ENCODE measurements at places on chromosomes 13 and 19.

GRCh38 chr19:11382898-11383705, 1.0 kb downstream of the EPOR start:
- DNase-seq, result no peak

DNA sequence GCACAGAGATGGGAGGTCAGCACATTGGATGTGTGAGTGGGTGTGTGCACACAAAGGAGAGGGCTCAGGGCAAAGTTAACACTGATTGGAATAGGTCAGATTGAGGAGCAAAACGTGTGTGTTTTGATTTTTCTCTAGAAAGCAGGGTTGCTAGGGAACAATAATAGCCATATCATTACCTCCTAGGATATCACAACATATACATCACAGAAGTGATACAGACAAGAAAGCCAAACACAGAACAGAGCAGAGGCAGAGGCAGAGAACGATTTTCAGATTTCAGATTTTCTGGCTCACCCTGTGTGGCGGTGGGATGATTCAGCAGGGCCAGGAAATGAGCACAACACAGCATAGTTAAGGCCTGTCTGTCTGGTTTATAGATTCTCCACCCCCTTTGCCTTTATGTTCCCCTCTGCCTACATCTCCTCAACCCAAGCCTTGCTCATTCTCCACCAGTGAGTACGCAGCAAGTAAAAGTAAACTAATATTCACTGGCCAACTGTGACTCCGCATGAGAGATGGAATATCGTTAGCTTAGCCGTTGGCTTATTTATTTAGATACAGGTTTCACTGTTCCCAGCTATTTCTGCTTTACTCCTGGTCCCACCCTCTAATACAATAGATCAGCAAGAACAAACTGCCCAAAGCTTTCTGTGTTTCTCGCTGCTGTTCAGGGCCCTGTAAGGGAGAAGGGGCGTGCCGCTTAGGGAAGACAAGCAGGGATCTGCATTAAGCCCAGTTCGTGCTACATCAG, 182.7 kb upstream of the TSC22D1 start:
- DNase-seq, result no peak

DNA sequence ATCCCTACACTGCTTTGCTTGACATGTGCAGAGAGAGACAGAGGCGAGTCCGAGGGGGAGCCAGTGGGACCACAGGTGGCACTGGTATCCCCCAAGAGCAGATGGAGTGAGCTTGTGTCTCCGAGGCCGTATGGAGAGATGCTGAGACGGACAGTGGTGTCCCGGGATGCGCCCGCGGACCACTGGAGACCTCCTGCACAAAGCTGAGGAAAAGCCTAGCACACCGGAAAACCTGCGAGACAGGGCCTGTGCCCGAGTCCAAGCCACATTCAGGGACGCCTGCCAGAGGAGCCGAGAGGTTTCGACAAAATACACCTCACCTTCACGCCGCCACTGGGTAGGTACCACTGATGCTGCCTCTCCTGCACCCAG, 66.0 kb upstream of the ZNF527 start:
- DNase-seq, result no peak

GRCh38 chr13:28320884-28321574, 173.9 kb downstream of the FLT1 start:
- DNase-seq, result no peak

- DNase-seq, result no peak
These were observed 88.2 kb upstream of the TSC22D1 start for GRCh38 chr13:44664308-44664707.

DNA sequence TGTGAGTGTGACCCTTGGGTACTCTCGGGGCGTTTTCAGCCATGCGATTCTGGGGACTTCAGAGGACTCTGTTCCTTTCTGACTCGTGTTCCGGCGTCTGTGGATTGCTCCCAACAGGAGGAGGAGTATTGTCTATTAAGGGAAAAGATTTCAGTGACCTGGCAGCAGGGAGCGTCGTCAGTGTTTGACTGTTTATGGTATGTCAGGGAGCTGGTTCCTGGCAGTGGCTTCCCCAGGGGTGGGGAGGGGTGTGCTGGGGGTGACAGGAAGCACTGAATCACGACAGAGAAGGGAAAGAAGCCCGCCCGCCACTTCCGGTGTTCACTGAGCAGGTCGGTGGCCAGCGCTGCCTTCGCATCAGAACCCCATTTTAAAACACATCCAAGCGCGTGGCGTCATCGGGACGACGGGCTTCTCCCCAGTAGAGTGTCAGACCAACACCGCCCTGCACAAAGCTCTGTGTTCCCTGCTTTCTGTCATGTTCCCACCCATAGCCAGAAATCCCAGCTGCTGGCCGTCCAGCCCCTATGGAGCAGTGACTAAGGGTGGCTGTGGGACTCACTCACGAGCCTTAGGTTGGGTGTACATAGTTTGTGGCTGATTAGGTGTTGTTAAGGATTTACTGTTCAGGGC, 33.8 kb downstream of the COL4A2 start:
- no peak for DNase-seq

DNA sequence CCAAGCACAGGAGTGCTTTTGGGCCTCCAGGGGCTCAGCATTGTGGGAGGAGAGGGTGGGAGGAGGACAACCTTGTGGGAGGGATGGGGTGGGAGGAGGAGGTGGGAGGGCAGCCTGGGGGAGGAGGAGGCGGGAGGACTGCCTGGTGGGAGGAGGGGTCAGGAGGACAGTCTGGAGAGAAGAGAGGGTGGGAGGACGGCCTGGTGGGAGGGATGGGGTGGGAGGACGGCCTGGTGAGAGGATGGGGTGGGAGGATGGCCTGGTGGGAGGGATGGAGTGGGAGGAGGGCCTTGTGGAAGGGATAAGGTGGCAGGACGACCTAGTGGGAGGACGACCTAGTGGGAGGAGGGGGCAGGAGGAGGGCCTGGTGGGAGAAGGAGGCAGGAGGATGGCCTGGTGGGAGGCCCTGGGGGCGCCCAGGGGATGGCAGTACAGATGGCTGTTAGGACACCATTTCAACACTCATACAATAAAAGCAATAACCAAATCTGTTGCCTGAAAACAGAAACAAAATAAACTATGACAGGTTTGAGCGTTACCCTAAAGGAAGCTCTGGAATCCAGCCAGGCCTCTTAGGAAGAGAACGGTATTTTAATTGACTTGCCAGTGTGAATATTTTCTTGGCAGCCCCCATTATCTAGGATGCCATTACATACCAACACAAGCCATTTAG, 63.7 kb downstream of the CRYL1 start:
- DNase-seq, result no peak

GRCh38 chr19:4499318-4499717, 19.0 kb downstream of the PLIN4 start:
- DNase-seq, result no peak

DNA sequence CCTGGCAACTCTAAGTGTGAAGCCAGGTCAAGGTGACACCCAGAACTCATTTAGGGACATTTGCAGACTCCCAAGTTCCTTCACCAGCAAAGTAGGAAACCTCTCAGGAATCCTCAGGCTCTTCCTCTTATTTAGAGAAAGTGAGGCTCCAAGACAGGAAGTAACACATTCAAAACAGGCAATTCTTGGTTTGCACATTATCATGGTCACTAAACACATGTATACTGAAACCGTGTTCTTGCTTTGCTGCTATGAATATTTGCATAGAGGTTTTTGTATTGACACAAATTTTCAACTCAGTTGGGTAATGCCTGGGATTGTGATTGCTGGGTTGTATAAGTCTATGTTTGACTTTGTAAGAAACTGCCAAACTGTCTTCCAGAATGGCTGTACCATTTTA, 13.2 kb upstream of the URI1 start:
- DNase-seq, result no peak

DNA sequence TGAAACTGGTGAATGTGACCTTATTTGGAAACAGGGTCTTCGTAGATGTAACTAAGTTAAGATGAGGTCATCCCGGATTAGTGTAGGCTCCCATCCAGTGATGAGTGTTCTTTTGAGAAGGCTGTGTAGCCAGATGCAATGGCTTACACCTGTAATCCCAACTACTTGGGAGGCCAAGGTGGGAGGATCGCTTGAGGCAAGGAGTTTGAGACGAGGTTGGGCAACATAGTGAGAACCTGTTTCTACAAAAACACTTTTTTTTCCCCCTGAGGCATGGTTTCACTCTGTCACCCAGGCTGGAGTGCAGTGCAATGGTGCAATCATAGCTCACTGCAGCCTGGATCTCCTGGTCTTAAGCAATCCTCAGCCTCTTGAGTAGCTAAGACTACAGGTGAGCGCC, 36.4 kb downstream of the FBN3 start:
- no peak for DNase-seq

DNA sequence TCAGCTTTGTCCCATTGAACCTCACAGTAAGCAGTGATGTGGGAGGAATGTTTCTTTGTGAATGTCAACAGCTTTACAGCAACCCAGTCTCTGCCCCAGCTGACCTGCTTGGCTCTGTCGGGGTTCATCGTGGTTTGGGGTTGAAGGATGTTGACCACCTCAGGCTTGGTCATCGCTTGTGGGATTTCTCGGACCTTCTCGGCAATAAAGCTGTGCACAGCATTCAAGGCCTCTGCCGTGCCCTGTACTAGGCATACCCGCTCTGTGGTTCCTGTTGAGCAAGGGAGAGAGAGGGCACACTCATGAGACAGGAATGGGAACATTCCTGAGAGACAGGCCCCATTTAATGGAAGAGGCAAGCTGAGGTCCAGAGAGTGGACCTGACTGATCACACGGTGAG, 20.0 kb downstream of the NOVA2 start:
- no peak for DNase-seq

DNA sequence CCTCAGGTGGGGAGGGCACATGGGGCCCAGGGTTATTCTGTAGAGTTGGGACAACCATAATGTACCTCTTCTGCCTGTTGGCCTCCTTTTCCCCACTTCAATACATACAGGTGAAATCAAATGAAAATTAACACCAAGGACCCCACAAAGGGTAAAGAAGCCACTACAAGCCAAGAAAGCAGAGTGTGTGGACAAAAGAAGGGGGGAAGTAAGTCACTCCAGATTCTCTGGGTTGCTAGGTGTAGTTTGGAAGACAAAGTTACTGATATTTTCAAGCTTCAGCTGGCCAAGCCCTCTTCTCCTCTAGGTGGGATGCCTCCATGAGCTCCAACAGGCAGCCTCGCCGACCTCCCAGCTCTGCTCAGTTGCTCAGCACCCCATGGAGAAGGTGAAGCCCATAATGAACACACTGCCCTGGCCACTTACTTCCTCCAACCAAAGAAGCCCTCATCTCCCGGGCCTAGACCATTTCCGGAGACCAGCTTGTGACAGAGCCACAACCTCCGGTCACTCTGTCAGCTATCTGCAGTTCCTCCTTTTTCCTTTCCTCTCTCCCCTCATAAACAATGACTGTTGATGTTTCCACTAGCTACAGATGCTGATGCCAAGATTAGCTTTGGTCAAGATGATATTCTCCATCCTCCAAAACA, 66.8 kb upstream of the MED4 start:
- no peak for DNase-seq

DNA sequence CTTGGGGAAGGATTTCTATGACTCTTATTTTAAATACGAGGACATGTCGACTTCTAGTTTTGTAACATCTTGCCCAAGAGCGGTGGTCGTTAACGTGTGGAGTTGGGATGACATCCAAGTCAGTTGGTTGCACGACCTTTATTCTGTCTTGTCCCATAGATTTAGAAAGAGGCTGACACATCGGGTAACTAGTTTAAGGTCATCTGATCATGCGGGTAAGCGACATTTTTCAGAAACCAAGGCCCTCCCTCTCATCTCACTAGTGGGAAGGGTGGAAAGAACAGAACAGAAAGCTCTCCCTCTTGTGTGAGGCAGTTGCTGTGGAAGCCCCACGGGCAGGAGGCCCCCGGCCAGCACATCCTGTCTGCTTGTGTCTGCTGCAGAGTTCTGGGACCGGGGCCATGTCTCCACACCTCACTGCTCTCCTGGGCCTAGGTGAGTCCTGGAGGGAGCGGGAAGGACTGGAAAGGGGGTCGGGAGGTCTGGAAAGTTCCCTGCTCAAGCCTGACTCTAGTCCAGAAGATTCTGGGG, at the start of gene LAIR2:
Gene LAIR2, plus strand, starts transcription at position 314 of the 531 bp plus-strand sequence. Its CDS starts 88 bp downstream, at position 402.
- no peak for DNase-seq

DNA sequence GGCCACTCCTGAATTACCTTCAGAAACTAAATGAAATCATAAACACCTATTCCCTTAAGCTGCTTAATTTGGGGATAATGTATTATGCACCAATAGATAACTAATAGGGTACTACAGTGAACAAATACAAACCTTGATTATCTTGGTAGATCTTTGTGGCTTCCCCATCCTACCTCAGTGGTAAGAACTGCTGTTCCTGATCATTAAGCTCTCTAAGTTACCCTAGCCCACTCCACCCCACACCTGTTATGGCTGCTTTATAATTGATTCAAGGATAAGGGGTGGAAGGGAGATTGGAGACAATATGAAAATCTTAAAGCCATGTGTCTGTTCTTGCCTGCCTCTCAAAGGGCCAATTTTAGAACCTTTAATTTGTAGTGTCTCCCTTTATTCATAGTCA, 121.2 kb downstream of the LMO7 start:
- no peak for DNase-seq

DNA sequence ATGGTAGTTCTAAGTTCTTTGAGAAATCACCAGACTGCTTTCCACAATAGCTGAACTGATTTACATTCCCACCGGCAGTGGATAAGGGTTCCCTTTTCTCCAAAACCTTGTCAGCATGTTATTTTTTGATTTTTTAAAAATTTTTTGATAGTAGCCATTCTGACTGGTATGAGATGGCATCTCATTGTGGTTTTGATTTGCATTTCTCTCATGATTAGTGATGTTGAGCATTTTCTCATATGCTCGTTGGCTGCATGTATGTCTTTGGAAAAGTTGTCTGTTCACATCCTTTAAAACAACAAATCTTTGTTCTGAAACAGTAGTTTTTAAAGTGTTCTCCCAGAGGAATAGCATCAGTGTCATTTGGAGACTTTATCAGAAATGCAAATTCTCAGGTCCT, 77.5 kb upstream of the POMP start:
- no peak for DNase-seq

DNA sequence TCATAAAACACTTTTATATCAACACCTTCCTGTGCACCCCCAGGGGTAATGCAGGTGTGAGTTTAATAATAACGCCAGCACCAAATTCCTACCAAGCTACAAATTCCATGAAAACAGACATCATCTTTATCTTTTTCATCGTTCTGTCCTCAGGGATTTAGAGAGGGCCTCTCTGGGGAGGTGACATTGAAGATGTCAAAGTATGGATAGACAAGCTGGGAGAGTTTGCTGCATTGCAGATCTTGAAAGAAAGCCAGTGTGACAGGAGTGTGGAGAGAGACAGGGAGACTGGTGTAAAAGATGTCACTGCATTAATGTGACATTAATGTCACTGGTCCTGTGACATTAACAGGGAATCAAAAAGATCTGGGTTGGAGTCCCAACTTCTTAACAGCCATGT, 10.1 kb downstream of the CACNG6 start:
- DNase-seq, result no peak

- peak; percentile 10 for DNase-seq
These were observed at the start of gene RHPN2 for GRCh38 chr19:33064792-33065550. Gene RHPN2, minus strand, starts transcription at chr19:33064888. Its CDS starts 36 bp downstream, at chr19:33064852.

- no peak for DNase-seq
These were observed 6.5 kb upstream of the MFSD12 start for GRCh38 chr19:3563709-3564524.

DNA sequence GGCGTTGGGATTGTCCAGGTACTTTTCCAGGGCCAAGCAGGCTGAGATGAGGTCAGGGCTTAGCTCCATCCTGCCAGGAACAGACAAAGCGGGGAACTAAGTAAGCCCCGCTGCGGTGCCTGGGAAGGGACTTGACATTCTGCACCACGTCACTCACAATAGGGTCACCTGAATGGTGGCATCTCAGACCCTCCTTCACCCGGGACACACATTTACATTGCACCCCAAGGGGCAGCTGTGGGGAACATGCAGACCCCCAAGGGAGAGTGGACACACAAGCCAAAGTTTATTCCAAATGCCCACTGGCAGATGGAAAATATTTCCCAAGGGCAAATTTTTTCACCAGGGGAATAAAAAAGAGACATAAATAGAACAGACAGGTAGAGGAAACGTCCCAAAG, 20.3 kb upstream of the SPC24 start:
- DNase-seq, result no peak
